ENCODE measurements at places on chromosomes 13 and 19.

DNA sequence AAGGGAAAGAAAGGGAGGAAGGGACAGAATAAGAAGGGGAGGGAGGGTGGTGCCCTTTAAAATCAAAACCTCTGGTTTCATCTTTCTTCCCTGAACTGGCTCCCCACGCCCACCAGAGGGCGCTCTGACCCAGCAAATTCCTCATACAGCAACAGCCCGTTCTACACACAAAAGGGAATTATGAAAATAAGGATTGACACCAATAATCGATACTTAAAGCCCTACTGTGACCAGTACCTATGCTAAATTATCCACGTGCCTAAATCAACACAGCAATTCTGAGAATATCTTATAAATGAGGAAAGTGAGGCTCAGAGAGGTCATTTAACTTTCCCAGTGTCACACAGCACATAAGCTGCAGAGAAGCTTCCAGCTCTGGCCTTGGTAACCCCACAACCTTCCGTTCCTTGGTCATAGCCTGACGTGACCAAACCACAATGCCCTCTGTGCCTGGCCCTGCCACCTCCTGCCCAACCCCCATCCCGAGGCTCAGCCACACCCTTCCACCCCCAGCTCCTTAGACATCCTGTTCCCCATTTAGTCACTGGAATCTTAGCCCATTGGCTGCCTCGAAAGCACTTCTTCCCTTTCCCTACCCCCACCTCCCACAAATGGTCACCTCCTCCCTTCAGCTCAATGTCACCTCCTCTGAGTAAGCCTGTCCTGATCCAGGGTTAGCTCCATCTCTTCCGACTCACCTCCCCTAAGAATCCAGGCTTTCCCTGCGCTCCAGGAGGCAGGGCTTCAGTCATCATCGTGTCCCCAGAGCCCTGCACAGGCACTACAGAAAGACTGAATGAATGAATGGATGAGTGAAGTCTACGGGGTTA lies 34.2 kb upstream of the PNMA8B start:
- peak; percentile 57 for DNase-seq

- no peak for DNase-seq
Measured at GRCh38 chr13:56412856-56413255, 727.9 kb upstream of the PRR20A start.

DNA sequence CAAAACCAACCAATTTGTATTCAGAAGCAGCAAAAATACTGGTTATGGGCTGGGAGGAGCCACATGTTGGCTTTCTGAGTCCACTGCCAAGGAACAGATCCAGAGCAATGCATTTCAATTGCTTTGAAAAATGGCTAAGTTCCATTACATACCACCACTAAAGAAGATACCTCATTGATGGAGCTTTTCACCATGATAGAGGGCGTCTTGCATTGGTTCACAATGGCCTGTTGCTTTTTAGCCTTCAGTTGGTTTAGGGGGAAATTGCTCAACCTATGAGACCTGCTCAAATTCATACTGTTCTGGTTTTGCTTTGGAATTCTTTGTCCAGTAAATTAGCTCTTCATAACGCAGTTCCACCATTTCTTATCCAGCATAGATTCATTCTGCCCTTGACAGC lies 21.2 kb upstream of the CPB2 start:
- no peak for DNase-seq

- peak; percentile 48 for DNase-seq
Measured at GRCh38 chr19:46728693-46729339, 11.9 kb upstream of the PRKD2 start.

DNA sequence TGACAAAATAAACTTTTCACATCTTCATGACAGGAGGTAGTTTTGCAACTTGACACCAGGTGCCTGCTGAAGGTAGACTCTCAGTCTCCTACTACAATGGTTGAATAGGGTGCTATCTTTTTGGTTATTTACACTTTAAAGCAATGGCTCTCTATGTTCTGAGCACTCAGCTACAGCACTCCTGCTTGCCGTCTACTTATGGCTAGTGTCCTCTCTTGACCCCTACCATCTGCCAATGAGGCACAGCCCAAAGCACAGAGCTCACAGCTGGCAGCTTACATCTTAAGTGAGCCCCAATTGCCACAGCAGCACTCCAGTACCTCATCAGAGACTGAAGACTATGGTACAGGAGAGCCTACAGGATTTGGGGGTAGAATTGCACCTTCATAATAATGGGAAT lies 11.4 kb downstream of the ZNF708 start:
- DNase-seq, result no peak

- DNase-seq, result peak; percentile 96
Measured at GRCh38 chr19:52690369-52691214, 44.3 kb downstream of the ZNF611 start.

DNA sequence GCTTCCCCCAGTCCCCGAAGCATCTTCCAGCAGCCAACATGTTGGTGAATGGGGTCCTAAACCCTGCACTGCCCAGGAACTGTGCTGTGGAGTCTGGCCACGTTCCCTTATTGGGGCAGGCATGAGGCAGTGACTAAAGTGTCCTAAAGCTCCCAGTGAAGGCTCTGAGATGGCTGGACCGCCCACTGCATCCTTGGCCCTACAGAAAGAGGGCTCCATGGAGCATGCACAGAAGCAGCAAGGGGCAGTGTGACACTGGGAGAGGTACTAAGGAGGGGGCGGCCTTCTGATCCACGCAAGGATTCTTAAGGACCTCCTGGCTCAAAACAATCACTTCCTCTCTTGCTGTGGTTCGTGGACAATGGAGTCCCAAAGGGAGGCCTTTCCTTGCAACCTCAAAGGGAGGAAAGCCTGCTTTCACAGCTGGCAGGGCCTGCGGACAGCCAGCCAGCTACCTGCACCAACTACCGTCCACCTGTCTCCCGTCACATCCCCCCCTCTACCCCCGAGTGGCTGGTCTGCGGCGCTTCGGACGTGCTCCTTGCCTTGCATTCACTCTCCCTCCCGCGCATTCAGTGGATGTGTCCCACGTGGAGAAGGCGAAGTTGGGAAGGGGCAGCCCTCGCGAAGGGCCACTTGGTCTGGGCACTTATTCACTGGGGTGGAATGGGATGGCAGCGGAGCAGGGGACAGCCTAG lies 63.9 kb upstream of the STARD13 start:
- no peak for DNase-seq

GRCh38 chr19:49447485-49448431 lies 3.9 kb downstream of the PIH1D1 start:
- peak; percentile 9 for DNase-seq

GRCh38 chr13:37534181-37534580 lies 64.4 kb downstream of the POSTN start:
- DNase-seq, result peak; percentile 75

GRCh38 chr19:13238891-13239534 lies 88.8 kb downstream of the IER2 start:
- no peak for DNase-seq

- DNase-seq, result no peak
Measured at GRCh38 chr19:28456708-28457320, 756.1 kb downstream of the UQCRFS1 start.

DNA sequence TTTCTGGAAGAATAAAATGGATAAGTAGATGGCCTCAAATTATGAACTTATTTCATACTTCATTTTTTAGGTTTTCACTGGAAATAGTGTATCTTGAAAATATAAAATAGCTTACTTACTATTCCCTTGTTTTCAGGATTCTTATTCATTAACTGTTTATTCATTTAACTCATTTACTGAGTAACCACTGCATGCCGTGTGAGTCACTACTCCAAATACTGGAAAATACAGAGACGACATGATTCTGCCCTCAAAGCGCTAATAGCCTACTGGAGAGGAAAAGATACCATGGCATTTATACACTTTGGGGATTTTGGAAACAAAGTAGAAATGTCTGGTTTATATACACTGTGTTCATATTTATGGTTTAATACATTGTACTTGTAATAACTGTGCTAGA lies 270.9 kb downstream of the DACH1 start:
- no peak for DNase-seq

- no peak for DNase-seq
Measured at GRCh38 chr13:103676329-103676728, 610.1 kb upstream of the SLC10A2 start.

GRCh38 chr19:1853295-1854038 lies 5.2 kb upstream of the REXO1 start:
- DNase-seq, result peak; percentile 70

DNA sequence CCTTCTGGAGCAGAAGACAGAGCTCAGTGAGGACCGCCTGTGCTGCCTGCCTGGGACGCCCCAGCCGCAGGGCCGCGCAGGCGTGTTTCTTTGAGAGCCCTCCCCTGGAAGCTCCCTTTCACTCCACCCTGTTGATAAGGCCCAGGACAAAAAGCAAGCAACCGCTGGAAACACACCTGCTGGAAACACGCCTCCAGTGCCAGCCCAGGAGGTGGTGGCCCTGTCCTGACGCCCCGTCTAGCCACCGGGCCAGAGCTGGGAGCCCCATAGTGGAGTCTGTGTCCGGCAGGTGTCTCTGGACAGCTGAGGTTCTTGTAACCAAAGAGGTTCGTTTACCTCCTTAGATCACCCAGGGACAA lies 173.8 kb downstream of the KATNAL1 start:
- no peak for DNase-seq

GRCh38 chr13:95604556-95604915 lies 40.0 kb downstream of the DZIP1 start:
- no peak for DNase-seq

- DNase-seq, result no peak
Measured at GRCh38 chr13:74450525-74450845, 316.3 kb upstream of the KLF12 start.

DNA sequence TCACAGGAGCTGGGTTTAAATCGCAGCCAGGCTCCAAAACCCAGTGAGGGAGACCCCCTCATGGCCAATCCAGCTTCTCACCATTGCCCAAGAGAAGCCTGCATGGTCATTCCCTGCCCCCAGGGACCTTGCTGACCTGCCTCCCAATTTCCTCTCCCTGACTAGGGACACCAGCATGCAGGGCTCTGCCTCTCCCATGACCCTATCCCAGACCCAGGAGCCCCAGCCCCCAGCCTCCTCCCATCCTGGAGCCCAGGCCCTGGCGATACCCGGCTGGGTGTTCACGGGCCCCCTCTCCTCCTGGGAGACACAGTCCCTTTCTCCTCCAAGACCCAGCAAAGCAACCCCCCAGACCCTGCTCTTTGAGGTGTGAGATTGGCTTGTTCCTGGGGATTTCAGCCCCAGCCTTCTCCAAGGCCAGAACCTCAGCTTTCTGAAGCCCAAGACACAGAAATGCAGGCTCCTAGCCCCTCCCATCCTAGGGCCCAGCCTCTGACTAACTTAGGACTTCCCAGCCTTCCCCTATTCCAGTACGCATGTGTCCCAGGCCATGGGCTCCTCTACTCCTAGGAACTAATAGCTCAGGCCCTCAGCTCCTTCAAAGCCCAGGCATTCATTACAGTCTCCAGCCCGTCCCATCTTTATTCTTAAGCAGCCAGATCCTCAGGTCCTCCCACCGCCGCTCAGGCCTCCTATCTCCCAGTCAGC lies 1.1 kb downstream of the GYS1 start:
- peak; percentile 77 for DNase-seq

DNA sequence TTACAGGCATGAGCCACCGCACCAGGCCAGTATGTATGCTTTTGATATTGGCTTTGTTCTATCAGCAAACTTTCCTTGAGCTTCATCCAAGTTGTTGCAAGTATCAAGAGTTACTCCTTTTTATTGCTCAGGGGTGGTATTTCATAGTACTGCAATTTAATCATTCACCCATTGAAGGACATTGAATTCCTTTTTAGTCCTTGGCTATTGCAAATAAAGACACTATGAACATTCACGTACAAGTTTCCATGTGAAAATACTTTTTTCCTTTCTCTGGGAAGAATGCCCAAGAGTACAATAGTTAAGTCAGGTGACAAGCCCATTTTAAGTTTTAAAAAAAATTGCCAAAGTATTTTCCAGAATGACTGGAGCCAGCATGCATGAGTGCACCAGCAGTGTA lies 20.4 kb downstream of the CEACAM3 start:
- DNase-seq, result no peak

GRCh38 chr19:469833-470232 lies 9.0 kb upstream of the SHC2 start:
- no peak for DNase-seq

- DNase-seq, result no peak
Measured at GRCh38 chr13:76336889-76337844, 549.0 kb downstream of the KCTD12 start.

DNA sequence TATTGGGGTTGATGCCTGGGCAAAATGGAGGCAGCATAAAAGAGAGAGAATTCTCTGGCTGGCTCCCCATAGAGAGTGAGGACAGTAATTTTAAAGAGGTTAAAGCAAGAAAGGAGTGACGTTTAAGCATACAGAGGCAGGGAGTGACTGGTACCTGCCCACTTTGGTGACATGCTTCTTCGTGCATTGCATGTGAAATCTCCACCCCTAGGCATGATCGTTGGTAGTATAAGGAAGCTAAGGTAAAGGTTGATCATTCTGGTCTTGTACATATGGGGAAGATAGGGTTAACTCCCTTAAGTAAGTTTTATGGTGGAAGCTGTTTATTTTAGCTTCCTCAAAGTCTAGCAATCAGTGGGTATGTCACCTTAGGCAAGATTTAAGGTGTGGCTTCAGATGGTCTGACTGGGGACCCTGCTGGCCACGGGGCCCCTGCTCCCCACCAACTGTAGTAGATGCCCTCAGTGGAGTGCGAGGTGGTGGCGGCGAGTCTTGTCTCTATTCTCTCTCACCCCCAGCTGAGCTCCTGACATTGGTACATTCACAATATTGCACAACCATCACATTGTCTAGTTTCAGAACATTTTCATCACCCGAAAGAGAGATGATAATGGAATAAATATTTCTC lies 797.5 kb upstream of the SPRY2 start:
- DNase-seq, result no peak

- no peak for DNase-seq
Measured at GRCh38 chr19:20321139-20321763, 154.2 kb downstream of the ZNF486 start.

DNA sequence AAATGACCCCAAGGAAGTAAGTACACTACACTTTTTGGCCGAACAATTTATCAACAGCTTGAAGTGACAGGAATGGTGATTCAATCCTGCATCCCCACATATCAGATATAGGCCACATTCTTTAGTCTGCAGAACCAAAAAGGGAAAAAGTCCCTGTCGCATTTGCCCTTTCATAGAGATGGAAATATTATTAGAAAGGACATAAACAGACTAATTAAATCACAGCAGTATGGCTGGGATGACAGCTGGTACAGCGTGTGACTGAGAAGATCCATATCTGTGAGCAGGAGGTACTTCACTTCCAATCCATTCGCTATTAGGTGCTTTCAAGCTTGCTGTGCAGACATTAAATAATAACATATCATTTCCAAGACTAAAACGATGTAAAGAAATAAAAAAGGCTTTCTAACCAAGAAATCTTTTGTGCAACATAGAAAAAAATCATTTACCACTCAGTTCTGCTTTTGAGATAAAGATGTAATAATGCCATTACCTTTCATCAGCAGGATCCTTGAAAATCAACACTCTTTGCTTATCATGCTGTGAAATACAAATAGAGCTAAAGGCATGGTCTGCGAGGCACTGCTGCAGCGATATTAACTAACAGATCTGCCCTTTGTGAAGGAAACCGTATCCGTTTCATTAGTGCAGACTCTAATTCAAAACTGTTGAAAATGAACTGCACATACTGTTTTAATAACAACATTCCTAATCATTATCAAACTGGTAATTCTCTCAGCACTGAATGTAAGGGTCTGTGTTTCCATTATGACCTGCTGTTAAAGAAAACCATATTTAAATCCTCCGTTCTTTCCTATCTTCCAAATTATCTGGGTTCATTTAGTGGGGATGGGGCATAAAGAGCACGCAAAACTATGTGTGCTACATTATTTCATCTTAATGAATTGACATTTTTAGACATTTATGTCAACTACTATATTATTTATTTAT lies 245.6 kb downstream of the DACH1 start:
- DNase-seq, result no peak

Measured in astrocyte of the spinal cord (primary cell).